ENCODE measurements at places on chromosomes 4 and X.

- DNase-seq, result no peak
These were observed 11.6 kb downstream of the PLAC1 start for GRCh38 chrX:134646691-134647090.

- no peak for DNase-seq
These were observed 18.9 kb upstream of the GPR101 start for GRCh38 chrX:137052643-137053235.

DNA sequence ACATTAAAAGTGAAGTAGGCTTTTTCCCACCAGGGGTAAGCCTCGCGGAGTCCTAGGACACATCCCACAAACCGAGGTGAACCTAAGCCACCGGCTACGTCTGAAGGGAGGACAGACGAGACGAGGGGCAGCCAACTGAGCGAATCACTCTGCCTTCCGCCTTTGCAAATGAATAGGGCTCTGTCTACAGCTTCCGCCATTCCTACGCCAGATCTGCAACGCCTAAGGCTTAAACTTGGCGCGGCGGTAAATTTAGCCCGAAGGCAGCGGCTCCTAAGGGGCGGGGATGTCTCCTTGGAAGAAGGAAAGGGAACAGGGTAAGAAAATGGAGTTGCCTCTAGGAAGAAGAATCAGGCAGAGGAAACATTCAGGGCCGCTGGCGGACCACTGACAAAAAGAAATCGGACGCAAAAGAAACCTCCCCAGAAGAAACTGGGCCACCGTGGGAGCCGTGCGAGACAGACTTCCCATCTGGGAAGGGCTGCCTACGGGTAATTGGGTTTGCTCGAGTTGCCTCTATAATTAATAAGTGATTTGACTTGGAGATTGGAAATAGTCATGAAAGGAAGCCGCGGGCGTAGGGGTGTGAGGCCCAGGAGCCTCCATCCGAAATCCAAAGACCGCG is 90.5 kb downstream of the BCOR start:
- DNase-seq, result no peak

- DNase-seq, result no peak
These were observed 11.2 kb downstream of the SLC25A6 start for GRCh38 chrX:1380672-1381233.

DNA sequence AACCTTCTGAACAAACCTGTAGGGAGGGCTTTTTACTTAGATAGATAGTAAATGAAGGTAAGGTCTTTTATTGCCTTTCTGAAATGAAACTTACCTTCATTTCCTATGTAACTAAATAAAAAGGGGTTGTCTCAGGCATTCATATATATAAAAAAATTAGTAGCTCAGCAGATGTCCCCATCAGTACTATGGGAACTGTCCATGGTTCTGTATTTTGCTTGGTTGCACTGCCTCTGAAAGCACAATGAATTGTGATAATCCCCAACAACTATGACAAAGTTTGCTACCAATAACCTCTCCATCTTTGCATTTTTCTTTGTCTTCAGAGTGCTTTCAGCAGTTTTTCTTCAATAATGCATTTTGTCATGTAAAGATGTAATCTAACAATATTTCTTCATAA is 222.4 kb downstream of the SLIT2 start:
- DNase-seq, result no peak

- DNase-seq, result no peak
These were observed 1165.8 kb upstream of the ADGRL3 start for GRCh38 chr4:60034361-60034760.
